CD4-positive, alpha-beta T cell treated with Interleukin-21 for 1 hour (primary cell): ENCODE measurements at places on chromosomes 1 and 21.
A peak's percentile ranks its signal among the peaks of the same experiment; 100 is the strongest.

GRCh38 chr1:145977486-145978470 lies 13.3 kb downstream of the POLR3GL start:
- DNase-seq = peak; percentile 87

GRCh38 chr1:156003923-156004188 lies 16.9 kb downstream of the SSR2 start:
- no peak for DNase-seq

DNA sequence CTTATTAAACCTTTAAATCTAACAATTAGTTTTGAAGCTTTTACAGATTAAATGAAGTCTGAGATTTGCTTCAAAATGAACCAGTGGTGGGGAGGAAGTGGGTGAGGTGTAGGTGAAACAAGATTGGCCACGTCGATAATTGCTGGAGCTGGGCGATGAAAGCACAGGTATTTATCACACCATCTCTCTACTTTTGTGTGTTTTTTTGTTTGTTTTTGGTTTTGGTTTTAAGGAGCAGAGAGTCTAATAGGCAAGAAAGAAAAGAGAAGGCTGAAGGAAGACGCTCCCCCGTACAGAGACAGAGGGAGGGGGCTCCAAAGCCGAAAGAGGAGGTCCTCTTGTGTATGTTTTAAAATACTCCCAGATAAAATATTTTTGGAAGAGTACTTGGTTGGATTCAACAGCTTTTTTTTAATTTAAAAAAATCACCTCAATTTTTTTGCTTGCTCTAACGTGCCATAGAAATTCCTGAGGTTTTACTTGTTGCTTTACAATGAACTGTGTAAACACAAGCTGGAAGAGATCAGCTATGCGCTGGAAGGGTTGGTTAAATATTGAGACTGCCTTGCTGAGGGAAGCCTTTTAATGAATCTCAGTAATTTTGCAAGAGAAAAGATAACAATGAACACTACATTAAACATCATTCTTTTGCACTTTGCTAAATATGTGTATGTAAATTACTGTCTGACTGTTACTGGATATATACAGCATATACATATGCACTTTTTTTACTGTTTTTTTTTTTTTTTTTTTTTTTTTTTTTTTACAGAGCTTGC lies 6.7 kb upstream of the LGALS8 start:
- DNase-seq = peak; percentile 68

GRCh38 chr21:41582298-41582840 lies 74.4 kb upstream of the TMPRSS2 start:
- no peak for DNase-seq

GRCh38 chr1:201468501-201468843 lies 516 bp downstream of the PHLDA3 start:
- DNase-seq = no peak

- no peak for DNase-seq
Observed at GRCh38 chr1:18411820-18412641, 68.7 kb upstream of the KLHDC7A start.

GRCh38 chr21:38849776-38850175 lies 44.0 kb downstream of the ETS2 start:
- DNase-seq = no peak

DNA sequence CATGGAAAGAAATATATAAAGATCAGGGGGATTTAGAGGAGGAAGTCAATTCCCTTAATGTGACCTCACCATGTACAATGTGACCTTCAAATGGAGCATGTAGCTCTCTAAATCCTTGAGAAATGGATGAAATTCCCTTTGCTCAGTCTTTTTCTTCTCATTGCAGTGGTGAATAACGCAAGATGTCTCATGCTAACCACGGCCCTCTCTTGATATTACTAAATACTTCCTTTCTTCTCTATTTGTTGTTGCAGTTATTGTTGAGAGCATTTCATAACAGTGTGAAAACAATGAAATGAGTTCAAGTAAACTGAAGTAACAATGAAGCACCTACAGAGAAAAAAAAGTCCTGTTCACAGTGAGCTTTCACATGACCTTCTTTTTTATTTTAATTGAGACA lies 55.6 kb downstream of the ZNF281 start:
- DNase-seq = no peak

DNA sequence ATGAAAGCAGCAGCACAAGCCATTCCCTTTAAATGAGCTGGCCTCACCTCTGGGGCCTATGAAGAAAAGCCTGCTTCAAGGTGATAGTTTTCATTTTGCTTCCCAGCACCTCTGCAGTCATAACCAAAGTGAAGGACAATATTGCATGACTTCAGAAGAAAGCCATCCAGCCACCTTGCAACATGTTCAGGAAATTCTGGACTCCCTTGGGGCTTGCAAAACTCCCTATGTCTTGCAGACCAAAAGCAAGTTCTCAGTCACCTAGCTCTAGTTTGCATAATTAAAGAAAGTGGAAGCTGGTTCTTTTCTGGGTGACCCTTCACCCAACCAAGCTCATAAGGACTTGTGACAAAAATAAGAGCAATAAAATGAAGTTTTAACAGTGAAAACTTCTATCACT lies 87.6 kb downstream of the GFI1 start:
- DNase-seq = no peak

DNA sequence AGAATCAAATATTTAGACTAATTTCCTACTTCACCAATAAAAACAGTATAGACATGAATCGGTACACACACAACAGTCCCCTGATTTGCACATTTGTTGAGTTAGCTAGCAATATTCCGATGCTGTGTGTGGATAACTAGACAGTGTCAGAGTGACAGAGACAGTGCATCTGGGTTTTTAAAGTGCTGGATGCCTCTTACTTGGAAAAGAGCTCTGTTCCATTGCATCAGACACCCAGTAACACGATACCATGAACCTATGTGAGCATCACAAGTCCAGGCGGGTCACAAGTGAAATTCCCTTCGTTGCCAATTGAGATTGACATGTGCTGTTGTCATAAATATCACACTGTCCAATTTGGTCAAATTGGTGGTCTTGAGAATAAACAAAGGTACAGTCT lies 82.0 kb upstream of the ESRRG start:
- no peak for DNase-seq

DNA sequence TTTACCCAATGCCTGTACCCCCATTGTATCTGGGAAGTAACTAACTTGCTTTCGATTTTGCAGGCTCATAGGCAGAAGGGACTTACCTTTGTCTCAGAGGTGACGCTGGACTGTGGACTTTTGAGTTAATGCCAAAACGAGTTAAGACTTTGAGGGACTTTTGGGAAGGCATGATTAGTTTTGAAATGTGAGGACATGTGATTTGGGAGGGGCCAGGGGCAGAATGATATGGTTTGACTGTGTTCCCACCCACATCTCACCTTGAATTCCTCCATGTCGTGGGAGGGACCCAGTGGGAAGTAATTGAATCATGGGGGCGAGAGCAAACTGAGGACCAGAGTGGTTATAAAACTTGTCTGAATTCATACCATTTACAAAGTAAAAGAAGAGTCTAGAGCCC lies 77.1 kb upstream of the HOOK1 start:
- no peak for DNase-seq

- DNase-seq = peak; percentile 41
Observed at GRCh38 chr1:62746086-62746808, 37.7 kb upstream of the ATG4C start.

DNA sequence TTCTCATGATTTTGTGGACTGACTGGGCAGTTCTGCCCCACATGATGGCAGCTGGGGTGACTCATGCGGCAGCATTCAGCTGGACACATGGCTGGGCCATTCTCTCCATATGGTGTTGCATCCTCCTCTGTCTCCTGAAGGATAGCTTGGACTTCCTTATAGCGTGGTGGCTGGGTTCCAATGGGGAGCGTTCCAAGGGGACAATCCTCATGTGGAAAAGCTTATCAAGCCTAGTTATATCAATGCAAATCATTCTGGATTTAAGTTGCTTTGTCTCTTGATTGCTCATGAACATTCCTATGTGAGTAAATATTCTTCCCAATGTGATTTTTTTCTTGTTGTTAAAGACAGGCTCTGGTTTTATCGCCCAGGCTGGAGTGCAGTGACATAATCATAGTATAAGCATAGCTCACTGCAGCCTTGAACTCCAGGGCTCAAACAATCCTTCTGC lies 13.2 kb upstream of the SLC2A1 start:
- no peak for DNase-seq

DNA sequence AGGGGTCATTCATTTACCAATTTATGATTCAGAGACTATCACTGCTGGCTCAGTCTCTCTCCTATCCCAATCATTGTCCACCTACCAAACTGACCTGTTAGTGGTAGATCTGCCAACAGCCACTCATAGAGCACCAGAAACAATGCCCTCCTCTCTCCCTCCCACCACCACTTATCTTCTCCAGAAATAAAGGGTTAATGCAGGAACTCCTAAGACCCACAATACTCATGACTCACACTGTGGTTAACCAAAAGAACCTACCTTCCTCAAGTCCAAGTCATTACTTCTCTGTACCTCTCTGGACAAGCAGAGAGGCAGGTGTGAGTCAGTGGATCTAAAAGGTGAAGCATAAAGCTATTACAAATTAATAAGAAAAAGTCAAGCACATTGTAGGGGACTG lies 40.9 kb upstream of the CAMK1G start:
- no peak for DNase-seq

- DNase-seq = no peak
Observed at GRCh38 chr1:206873603-206874188, 8.3 kb downstream of the IL20 start.

DNA sequence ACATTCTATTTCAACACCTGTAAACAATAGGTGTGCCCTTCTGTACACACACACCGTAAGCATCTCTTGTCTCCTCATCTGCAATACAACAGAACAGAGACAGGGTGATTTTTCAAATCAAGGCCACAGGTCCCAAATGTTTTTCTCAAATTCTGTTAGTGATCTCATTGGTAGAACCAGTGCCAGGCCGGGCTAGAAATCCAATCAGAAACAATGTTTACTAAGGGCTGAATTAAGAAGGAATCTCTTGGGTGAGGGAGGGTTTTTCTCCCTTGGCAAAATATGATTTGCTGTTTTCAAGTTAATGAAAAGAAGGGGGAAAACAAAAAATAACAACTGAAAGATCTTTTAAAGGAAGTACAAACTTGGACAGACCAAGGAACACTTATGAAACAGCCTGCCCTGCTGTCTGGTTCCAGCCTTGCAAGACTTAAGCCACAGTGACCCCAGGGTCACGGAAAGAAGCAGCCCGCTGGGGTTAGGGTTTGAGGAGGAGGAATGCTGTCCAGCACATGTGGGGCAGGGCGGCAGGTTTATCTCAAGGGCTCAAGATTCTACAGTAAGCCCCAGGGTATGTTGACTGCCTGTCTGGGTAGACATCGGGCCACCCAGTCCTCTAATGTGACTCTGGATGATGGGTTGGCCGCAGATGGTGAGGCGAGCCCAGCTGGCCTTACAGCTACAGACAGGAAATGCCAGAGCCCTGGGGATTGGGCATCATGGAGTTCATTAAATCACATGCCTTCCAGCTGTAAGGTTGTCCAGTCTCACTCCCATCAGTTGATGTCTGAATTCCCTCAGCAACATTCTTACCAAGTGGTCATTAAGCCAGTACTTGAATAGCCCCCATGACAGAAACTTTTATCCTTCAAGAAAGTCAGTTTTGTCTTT lies 73.3 kb upstream of the SLC44A3 start:
- DNase-seq = no peak

DNA sequence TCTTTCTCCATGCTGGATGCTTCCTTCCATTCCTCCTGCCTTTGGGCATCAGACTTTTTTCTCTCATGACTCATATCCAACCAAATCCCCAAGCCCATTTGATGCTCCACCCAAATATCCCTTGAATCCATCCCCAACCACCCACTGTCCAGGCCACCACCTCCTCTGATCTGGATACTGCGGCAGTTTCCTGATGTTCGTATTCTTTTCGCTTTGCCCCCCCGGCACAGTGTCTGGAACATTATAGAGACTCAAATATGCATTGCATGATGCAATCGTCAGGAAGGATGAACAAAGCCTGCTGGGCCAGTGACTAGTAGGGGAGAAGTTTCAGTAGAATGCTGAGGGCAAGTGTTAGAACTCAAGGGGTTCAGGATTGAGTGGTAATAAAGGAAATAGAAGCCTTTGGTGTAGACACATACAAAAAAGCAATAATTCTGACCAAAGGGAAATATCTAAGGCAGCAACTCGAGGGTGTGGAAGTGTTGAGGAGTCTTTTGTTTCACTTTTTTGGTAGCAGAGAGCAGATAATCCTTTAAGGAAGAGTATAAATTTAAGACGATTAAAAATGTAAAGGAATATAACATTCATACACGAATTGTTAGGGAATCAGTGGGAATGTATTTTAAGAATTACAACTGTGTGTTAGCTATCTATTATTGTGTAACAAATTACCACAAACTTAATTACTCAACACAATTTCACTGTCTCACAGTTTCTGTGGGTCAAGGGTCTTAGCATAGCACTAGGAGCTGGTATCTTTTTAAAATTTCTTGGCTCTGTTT lies 7.5 kb downstream of the S100A11 start:
- no peak for DNase-seq

- DNase-seq = no peak
Observed at GRCh38 chr1:233375653-233376052, 48.1 kb downstream of the MAP3K21 start.

DNA sequence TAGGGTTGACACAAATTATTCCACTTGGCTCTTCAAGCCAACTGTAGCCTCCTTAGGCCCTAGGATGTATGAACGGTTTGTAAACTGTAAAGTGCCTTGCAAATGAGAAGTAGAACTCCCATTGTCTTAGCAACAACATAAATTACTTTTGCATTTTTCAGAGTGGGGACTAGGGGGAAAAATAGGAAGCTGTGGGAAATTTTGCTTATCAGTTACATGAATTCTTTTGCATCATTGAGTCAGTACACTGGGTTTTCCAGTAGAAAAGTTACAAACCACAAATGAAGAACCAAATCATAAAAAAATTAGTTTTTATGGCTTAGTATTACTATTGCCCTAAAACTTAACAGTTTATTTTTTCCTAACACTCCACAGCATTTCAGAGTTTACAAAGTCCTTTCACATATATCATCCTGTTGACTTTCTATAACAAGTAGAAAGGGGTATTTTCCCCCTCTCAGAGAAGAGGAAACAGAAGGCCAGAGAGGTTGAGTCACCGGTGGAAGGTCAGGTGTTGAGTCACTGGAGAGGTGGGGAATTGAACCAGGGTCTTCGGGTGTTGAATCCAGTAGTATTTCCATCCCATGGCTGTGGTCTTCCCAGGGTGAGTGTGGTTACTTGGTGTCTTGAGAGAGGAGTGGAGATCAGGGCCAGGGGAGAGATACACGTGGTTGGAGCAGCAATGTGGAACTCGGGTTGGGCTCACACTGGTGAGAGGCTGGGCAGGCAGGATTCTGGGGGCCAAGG lies 71.9 kb upstream of the USP24 start:
- DNase-seq = no peak

DNA sequence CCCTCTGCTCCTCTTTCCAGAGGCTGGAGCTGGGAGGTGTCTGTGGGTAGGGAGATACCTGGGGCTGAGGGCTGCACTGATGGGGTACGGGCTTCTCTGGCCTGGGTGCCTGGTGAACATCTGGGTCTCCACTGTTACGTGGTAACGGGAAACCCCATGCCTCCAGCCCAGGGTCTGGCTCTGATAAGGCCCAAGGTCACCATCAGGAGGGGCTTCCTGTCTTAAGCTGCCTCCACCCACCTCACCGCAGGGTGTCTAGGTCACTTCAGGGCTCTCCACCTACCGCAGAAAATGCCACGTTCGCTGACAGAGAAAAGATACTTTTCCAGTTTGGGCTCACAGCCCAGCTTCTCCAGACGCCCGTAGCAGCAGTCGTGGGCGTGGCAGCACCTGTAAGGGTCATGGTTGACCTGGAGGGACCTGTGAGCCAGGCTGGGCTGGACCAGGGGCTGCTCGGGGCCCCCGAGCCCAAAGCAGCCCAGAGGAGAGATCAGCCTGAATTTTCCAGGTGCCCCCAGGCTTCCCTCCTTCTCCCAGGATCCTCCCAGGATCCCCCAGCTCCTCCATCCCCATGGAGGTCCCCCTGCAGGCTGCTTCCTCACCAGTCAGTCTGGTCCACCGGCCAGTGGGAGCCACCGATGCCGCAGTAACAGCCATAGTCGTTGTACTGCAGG lies 1.3 kb downstream of the PLA2G2E start:
- DNase-seq = no peak
